ENCODE measurements at places on chromosomes 7 and 10.

GRCh38 chr7:114468844-114469243 is 54.2 kb downstream of the FOXP2 start:
- no peak for DNase-seq

GRCh38 chr10:129455625-129456024 is 11.4 kb upstream of the MGMT start:
- no peak for DNase-seq

DNA sequence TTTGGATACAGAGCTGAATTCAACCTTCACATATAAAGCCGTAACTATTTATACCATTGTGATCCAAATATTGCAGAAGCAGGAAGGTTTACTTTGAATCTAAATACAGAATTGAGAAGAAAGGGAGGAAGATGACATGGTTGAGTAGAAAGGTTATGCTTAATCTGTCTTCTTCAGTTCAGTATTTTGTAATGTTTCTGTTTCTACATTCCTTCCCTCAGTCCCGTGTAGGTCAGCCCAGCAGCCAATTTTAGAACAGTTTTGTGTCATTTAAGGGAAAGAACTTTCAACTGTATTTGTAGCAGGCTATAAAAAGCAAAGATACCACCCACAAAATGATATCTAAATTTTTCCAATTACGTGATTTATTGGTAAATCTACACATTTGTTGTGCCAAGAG is 97.4 kb downstream of the CPED1 start:
- no peak for DNase-seq

DNA sequence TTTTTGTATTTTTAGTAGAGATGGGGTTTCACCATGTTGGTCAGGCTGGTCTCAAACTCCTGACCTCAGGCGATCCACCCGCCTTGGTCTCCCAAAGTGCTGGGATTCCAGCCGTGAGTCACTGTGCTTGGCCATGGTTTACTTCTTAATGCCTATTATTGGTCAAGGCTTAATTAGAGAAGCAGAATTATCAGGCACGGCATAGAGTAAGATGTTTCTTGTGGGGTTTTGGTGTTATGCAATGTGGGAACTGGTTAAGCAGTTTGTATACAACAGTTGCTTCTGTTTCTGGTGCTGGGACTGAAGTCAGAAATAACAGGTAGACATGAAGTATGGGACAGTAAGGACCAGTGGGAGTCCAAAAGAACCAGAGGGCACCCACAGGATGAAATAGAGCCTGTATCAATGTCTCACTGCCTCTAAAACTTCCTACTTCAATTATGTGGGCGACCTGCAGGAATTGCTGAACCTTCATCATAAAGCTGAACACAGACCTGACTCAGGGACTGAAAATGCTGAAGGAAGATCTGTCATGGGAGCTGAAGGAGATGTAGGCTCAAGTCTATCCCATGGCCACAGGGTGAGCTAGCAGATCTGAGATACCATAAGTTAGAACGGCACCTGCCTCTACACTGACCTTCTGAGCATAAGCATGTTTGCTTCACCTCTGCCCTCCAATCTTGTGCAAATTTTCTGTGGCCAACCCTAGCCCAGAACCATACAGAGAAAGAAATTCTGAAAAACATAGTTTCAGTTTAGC is 38.3 kb upstream of the VCL start:
- DNase-seq, result no peak

DNA sequence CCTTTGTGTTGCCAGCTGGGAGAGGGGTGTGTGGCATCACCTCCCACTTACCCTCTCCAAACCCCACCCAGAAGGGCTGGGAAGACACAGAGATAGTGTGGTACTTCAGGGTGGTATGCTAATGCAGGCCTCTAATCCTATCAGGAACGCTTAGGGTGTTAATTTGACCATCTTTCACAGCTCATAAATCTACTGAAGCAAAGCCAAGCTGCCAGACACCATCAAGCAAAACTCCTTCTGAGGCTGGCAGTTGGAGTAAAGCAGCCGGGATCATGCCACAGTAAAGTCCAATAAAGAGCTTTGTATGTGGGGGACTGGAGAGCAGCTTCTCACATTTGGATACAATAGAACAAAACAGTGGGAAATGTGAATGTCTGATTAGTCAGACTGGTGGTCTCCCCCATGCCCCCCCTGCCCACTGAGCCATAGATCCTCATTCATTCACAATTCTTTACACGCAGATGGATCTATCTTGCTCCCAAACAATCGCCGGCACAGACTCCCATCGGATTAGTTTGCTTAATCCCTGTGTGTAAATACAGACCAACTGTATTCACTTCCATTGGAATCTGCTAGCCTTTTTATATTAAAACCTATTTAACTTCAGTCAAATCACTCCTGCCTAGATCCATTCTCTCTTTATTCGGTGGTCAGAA is 29.6 kb downstream of the FGFBP3 start:
- no peak for DNase-seq

DNA sequence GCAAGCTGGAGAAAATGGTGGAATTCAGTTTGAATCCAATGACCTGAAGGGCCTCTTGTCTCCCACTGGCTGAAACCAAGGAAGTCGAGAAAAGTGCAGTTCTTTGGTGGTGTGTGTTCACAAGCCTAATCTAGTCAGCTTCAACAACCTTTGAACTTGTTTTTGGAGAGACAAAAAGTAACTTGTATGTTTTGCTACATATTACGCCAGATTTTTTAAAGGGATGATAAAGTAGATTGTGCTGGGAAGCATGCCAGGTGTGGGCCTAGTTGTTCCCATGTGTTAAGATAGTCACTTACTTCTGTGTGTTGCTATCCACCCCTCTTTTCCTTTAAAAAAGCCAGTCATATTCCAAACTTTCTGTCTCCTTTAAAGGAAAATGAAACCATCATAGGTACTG is 79.7 kb upstream of the FAM3C start:
- no peak for DNase-seq

DNA sequence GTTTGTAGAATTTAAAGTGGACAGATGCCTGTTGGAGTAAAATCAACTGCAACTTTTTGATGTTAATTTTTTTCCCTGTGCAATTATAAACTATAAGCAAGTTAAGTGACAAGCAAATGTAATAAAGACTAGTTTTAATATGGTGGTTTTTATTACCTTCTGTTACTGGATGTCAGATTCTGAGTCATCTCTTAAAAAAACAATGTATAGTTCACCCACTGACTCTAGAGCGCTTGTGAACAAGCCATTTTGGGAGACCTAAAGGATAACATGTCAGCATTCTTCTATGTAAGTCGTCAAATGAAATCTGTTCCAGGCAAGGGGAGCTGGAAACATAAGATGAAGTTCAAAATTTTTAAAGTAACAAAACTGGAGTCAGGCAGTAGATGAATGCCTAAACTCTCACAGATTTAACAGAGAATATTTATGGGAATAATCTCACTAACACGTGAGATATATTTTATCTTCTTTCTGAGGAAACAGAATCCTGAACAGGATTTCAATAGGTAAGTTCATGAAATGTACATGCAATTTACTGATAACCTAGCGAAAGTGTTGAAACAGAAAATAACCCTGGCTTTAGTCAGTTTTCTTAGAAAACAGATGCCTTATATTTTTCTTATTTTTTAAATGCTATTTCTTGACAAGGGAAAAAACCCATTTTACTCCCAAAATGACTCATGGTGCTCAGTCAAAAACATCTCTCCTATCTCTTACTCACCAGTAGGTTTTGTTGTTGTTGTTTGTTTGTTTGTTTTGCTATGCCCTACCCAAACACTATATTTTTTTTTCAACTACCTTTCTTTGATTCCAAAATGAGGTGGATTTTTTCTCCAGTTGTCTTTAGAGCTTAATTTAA is 91.7 kb downstream of the SLC39A12 start:
- no peak for DNase-seq

DNA sequence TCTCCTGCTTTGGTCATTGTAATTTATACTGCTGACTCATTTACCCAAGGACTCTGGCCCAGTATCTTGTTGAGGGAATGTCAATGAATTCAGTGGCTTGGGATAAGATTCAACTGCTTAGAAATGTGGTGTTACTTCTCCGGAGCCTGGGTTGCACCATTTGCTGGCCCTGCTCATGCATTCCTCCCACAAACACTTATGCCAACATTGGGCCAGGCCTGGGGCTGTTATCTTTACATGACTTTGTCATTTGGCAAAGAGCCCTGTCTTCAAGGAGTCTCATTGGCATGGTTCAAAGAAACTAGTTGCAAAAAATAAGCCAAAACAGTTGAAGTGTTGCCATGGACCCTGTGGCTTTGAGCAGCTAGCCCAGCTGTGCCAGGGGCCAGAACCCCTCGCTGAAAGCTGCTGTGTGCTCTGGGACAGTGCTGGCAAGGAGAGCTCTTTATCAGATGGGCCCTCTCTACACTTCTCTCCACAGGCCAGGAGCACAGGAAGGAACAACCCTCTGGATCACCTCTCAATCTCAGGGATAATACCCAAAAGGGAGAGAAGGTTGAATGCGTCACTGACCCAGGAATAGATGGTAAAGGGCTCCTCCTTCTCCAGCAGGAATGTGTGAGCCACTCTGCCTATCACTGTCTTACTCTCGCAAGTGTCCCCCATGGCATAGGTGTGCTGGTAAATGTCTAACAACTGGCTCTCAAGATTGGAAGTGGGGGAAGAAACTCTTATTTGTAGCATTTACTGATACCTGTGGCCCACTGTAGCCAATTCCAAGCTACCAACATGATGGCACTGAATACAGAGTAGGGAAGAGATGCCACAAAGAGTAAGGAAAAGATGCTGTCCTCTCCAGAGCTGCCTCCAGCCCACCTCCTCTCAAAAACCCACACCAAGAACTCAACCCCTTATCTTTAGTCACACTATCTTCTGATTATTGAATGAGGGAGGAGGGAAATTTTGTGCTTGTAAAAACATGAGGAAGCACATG is 23.5 kb upstream of the PDE1C start:
- no peak for DNase-seq

DNA sequence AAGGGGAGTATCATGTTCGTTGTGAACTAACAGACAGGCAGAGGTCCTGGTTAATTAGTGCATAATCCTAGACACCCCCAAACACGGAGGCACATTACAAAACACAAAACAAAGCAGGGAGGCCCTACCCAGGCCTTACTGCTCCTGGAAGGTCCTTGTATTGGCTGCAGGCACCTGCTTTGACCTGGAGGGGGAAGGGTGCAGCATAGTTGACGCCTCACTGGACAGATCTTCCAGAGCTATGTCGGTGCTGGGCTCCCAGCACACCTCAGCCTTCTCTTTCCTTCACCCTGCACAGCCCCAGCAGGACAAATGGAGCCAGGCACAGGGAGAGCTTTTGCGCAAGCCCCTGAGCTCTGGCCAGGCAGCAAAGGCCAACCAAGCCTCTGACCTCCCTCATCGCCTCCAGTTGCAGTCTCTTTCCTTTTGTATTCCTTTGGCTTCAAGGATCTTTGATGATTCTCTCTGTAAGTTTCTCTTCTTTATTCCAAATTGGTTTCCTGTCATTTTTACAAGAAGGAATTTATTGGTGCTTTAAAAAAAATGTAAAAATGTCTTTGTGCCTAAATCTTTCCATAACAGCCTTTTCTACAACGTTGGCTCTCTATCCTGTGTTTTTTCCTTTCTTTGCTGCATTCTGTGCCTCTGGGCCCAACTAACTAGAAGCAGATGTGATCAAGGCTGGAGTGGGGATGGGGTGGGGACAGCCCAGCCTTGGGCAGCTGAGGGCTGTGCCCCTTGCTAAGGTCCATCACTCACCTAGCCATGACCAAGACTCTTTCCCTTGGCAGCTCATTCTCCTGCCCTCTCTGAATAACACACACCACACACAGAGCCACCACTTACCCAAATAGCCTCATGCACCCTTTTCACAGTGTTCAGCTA is 317.1 kb upstream of the NPVF start:
- DNase-seq, result no peak

DNA sequence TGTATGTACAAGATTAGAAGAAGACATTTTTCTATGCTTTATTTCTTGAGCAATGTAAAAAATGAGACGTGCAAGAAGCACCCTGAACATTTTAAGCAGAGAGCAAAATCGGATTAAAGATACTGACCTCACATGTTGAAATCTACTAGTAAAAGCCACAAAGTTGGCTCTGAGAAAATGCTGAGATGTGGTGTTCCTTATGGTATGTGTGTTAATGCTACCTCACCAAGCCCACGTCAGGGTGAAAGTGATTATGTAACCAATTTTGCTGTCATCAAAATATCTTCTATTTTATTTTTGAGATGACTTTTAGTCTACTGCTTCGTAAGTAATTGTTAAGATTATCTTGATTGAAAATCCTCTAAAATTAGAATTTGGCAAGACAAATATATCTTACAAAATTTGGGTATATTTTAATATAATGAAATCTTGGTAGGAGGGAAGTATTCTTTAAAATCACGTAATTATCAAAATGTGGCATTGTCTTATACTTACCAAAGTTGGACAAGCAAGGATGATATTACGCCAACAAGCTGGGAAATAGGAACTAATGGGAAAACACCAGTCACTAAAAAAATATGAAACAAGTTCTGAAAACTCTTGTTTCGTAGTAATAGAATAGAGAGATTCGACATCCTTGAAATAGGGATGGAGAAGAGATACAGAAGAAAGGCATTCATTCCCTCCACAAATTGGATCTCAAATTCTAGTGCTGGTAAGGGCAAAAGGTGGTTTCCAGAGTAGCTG is 5.8 kb downstream of the ADO start:
- DNase-seq, result no peak

DNA sequence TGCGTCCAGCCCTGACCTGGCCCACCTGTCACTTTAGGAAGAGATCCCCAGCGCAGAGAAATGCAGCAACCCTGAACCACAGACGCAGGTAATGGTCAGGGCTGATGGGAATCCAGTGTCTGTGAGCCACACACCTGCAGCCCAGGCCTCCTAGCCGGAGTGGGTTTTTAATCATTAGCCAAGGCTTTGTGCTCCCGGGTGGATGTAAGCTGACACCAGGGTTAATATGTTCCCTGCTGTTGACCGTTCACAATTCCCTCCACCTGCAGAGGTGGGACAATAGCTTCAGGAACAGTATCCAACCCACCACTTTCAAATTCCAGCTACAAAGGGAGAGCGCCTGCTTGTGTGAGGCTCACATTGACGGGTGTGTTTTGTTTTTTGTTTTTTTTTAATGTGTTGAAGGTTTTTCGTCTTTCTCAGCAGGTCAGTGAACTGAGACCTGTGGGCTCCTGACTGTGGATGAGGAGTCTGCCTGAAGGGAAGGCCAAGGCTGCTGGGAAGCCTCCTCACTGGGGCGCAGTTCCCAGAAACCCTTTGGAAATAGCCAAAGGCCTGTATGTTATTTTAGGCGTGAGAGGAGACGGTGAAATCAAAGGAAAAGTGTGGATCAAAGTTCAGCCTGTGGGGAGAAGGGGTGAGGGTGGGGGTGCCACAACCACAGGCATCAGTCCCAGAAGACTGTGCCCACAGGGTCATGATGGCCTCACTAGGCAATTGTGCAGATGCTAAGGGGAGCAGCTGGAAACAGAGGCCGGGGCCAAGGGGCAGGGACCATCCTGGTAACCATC is 111.1 kb downstream of the TNS3 start:
- DNase-seq, result no peak
